ENCODE measurements at places on chromosomes 3 and 15.

GRCh38 chr3:69323941-69324340 is 61.9 kb downstream of the FRMD4B start:
- DNase-seq = no peak

- DNase-seq = no peak
Observed at GRCh38 chr3:12870942-12871341, 29.6 kb upstream of the RPL32 start.

DNA sequence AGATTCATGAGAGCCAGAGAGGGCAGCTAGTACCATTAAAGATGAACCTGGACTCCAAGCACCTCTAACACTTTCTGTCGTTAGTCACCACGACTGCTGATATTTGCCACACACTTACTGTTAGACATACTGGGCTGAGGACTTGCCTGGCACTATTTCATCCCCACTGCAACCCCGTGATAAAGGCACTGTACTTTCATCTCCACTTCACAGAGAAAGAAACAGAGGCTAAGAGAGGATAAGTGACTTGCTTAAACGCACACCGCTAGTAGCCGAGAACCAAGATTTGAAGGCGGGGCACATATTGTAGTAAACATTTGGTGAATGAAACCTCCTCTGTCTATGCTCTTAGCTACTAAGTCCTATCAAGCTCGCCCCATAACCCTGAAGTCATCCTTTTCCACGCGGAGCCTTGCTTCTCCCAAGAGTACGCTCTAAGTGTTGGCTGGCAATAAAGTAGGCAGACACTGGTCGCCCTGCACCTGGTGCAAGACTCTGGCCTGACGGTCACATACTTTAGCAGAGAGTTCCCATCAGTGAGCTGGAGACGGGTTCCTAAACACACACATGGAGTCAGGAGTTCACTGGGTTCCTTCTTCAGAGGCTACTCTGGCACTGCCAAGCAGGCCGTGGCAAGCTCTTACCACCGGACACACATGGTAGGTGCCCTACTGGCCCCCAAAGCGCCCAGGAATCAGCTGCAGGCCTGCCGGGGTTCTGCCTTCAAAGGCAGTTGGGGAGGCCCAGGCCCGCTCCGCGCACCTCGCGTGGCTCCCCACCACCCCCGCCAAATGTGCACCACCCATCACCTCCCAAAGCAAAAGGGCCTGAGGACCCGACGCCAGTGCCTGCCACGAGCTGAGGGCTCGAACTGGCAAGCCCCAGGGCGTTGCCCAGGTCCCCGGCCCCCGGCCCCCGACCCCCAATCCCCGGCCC is 951 bp downstream of the POMGNT2 start:
- no peak for DNase-seq

GRCh38 chr3:71393093-71393492 is 190.4 kb downstream of the FOXP1 start:
- peak; percentile 35 for DNase-seq

DNA sequence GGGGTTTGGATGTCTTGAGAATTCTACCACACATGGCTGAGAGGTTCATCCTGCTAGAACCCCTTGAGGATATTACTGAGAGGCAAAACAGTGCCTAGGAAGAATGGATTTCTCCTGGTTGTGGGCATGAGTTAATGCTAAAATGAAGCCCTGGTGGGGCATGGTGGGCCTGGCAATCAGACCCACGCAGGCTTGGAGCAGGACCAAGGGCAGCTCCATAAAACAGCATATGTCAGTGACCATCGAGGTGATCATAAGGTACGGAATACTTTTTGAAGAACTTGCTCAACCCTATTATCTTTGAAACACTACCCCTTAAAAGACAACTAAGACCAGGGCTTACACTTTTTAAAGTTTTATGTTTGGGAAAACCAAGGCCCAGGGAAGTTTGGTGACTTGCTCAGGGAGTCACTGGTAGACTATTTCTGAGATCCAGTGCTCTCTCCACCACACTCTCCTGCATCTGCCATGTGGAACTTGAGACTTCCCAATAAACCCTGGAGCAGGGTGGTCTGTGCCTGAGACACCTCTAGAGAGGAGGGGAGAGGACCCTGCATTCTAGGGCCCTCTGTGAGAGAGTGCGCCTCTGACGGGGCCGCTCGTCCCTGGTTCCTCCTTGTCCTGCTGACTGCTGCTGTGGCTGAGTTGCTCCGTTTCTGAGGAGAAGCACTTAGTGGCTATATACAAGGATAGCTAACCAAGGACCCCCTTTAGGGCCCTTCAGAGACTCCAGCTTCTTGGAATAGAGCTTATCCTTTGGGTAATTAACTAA is 28.0 kb upstream of the TIMP4 start:
- DNase-seq = no peak

DNA sequence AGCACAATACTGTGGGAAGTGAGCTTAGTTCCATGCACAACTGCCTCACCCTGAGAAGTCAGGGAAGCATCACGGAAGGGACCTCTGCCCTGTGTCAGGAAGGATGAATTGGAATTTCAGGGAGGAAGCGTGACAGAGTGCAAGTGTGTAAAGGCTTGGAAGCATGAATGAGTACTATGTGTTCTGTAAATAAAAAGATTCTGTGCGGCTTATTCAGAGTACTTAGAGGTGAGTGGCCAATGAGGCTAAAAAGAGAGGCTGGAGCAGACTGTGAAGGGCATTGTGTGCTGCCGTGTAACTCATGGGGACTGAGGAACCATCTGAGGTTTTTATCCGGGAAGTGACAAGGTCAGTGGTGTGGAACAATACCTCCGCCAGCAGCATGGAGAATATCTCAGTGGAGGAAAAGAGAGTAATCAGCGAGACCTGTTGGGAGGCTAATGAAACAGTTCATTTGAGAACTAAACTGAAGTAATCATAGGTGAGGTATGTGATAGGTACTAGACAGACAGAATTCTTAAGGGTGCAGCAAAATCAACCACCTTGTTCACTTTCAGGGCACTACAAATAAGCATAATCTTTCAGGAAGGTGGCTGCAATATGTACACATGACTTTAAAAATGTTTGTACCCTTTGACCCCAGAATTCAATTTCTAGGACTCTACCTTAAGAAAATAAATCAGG is 64.9 kb upstream of the SPRED1 start:
- peak; percentile 35 for DNase-seq

DNA sequence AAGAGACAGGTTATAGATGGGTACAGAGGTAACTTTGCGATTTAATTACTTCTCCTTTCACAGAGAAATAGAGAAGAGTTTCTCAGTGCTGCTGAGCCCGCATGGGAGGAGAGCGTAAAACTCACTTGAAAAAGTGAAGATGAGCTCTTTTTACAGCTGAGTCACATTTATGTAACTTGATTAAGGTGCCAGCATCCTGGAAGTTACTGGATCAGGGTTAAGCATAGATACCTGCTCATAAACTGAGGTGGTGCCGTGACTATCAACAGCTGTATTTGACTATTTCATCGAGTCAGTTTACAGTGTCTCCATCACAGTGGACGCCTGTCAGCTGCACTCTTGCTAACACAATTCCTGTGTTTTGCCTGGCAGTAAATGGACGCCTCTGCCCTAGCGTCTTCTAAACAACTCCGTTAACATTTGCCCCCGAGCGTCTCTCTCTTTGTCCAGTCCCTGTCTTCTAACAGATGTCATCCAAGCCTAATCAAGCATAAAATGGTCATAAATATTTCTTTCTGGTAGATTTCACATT is 414.6 kb downstream of the FOXP1 start:
- no peak for DNase-seq

GRCh38 chr15:88705769-88706165 is 67.0 kb downstream of the ISG20 start:
- no peak for DNase-seq

DNA sequence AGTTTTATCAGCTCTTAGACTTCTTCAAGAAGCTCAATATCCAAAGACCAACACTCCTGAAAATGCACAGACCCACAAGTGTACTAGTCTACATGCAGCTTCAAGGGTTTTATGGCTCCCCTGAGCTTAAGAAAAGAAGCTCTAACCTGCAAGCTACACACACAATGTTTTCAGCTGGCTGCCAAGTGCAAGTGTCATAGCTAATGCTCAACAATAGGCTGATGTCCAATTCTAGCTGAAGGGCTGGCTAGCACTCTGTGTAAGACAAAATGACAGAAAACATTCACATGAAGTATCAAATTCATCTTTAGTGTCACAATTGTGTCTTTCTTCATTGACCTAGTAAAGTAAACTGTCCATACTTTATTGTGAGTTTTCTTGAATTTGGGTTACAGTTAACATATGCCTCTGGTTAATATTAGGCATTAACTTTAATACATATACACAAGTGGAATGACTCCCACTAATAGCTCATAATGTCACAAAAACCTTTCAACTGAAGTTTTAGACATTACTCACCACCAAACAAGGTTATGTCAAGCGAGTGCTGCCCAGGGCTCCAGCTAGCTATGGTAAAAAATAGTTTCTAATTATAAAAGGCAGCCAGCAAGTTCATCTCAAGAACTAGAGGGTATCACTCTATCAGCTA is 15.1 kb downstream of the ABI3BP start:
- DNase-seq = no peak

- DNase-seq = no peak
Observed at GRCh38 chr3:6770397-6770690, 90.6 kb upstream of the GRM7 start.

DNA sequence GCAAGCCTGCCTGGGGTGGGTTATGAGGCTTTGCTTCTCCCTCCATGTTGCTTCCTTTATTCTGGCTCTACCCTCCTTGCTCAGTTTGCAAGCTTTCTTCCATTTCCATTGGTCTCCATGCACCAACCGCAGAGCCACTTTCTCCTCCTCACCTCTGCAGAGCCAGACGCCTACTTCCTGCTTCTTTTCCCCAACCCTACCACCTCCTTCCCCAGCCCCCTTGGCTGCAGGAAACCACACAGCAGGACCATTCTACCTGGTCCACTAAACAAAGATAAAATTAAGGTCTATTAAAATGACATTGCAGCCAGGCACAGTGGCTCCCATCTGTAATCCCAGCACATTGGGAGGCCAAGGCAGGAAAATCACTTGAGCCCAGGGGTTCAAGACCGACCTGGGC is 10.0 kb upstream of the CAV3 start:
- no peak for DNase-seq

DNA sequence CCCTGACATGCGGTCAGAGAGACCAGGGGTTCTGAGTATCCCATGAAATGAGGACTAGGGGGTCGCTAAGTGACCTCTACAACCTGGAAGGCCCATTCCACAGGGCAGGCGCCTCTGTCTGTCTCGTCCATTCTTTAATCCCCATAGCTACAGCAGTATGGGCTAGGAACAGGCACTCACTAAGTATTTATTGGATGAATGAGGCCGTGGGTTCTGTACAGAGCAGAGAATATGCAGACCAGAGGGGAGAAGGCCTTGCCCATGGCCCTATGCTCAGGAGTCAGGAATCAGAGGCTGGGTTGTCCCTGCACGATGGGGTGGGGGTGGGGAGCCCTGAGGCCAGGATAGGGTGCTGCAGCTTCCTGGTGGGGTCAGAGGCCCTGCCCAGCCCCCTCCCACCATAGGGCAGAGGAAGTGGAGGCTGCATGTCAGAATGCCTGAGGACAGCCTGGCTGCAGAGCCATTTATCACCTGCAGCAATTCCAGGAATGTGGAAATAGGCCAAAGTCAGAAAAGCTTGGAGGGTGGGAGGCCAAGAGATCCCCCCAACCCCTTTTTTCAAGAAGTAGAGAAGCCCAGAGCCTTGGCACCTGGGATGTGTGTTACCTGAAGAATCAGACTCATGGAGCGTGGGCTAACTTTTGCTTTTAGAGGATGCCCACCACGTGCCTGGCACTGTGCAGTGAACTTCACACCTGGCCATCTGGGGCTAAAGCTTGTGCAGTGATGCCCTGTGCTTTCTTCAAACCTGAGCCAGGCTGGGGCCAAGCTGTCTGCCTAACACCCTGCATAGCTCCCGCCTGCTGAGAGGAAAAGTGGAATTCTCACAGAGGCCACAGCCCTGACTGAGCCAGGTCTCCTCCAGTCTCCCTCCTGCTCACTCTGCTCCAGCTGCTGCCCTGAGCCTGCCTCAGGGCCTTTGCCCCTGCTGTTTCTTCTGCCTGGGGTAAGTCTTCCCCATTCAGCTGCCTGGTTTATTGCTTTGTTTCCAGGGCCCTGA is 109.4 kb downstream of the WNT7A start:
- DNase-seq = no peak

- DNase-seq = no peak
Observed at GRCh38 chr3:27501759-27502158, 17.6 kb upstream of the SLC4A7 start.

GRCh38 chr15:44883199-44883877 is 73.1 kb upstream of the TERB2 start:
- no peak for DNase-seq

- no peak for DNase-seq
Observed at GRCh38 chr3:133354721-133355120, 45.1 kb upstream of the BFSP2 start.

- no peak for DNase-seq
Observed at GRCh38 chr3:31853580-31853979, 127.5 kb downstream of the OSBPL10 start.

DNA sequence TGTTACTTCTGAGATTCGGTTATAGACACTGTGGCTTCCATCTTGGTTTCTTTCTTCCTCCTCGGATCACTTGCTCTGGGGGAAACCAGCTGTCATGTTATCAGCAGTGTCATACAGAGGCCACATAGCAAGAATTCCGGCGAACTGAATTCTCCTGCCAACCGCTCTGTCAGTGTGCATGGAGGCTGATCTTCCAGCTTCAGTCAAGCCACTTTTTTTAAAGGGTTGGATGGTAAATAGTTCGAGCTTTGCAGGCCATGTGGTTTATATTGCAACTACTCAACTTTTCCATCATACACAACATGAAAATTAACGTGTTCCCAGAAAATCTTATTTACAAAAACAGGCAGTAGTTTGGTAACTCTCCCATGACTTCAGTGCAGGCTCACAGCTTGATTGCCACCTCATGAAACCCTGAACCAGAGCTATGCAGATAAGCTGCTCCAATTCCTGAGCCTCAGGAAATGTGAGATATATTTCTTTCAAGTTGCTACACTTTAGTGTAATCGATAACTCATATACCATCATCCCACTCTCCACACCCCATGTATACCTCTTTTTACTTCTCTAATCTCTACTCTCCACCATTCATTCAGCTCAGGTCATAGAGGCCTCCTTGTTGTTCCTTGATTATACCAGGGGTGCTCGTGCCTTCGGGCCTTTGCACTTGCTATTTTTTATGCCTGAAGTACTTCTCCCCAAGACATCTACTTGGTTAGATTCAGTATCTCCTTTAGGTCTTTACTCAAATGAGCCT is 7.2 kb downstream of the RPL22L1 start:
- no peak for DNase-seq

GRCh38 chr3:154252759-154253638 is 71.3 kb downstream of the DHX36 start:
- DNase-seq = peak; percentile 85

GRCh38 chr3:32460031-32460749 is 42.5 kb downstream of the CMTM6 start:
- peak; percentile 40 for DNase-seq

DNA sequence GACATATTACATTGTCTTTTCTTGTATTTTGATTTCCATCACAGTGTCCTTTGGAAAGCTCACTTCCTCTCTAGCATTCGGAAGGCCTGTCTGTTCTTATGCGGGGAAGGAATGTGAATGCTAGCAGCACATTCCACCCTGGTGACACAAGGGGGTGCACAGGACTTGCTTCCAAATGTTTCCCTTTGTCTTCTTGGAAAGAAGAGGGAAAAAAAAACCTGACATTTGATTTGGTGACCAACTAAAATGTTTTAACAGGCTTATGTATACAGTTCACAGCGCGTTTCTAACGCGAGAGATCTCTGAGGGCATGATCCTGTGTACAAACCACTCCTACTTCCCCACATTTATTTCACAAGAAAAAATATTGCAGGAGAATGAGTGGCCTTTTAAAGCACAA is 107.6 kb upstream of the FXR1 start:
- peak; percentile 47 for DNase-seq

Data from dermis microvascular lymphatic vessel endothelial cell (primary cell).